ENCODE measurements at places on chromosomes 5 and 9. TPM values are rescaled to one million over a fixed set of nuclear protein-coding genes. Genes with fewer than 3 reads are reported as not detected.
A peak's percentile ranks its signal among the peaks of the same experiment; 100 is the strongest.

DNA sequence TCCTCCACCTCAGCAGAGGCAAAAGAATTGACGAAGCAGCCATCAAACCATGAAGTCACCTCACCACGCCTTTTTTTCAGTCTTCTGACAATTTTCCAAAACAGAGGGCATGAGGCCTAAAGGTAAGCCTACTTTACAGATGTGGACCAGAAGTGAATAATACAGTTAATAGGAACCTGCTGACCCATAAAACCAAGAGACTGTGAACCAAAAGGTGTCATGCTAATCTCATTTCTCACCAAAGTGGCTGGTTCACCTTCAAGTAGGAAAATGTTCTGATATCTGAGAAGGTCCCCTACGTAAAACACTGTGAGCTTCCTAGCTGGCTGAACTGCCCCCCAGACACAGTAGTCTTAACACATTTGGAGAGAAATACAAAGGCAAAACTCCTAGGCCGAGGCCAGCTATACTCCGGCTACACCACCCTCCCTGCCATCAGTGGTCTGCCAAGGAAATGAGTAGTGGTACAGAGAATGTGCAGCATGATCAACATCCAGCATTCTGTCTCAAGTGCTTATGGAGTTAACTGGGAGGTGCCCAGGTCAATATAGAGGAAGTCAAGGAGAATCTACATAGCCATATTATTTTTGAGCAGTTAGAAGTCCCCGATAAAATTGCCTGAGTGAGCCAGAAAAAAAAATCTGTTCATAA, 19.3 kb upstream of the F2RL2 start:
- DNase-seq, result no peak

GRCh38 chr9:8858596-8859161, 1059.1 kb upstream of the DMAC1 start:
- no peak for DNase-seq

GRCh38 chr9:87206064-87206661, 258.9 kb upstream of the GAS1 start:
- DNase-seq, result no peak

NOXA1 gene
- 6.9 TPM for total RNA-seq

- no peak for DNase-seq
Measured at GRCh38 chr9:91816356-91816755, 133.7 kb downstream of the ROR2 start.

- no peak for DNase-seq
Measured at GRCh38 chr9:20990867-20991266, 40.6 kb downstream of the HACD4 start.

GRCh38 chr9:33676746-33677505, 118.4 kb upstream of the PRSS3 start:
- no peak for DNase-seq

- DNase-seq, result no peak
Measured at GRCh38 chr5:66898241-66898995, 298.2 kb downstream of the CD180 start.

PCDHGA9 gene
- total RNA-seq, result 3.2 TPM

GRCh38 chr9:129040113-129040643, 3.8 kb downstream of the MIGA2 start:
- DNase-seq, result no peak

GRCh38 chr5:61177716-61178115, 15.4 kb upstream of the SMIM15 start:
- no peak for DNase-seq

C1QTNF2 gene
- total RNA-seq, result 3.7 TPM

GRCh38 chr5:89292487-89292886, 409.5 kb upstream of the MEF2C start:
- no peak for DNase-seq

DNA sequence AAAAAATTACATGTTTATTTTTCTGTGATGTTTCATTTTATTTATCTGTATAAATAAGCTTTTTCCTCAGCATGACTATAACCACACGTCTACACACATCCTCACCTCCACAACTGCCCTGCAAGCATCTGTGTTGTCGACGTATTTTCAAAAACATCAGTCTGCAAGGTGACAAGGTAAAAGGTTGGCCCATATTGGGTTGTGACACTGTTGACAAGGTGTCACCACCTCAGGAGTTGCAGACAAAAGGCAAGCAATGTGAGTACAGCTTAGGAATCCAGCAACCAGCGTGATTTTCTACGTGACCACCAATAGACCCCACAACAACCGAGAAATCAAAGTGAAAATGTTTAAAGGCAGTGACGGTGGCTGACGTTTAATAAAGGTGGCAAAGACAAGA, 187.6 kb downstream of the PARP8 start:
- DNase-seq, result no peak

ANXA2R gene
- 5.1 TPM for total RNA-seq

DNA sequence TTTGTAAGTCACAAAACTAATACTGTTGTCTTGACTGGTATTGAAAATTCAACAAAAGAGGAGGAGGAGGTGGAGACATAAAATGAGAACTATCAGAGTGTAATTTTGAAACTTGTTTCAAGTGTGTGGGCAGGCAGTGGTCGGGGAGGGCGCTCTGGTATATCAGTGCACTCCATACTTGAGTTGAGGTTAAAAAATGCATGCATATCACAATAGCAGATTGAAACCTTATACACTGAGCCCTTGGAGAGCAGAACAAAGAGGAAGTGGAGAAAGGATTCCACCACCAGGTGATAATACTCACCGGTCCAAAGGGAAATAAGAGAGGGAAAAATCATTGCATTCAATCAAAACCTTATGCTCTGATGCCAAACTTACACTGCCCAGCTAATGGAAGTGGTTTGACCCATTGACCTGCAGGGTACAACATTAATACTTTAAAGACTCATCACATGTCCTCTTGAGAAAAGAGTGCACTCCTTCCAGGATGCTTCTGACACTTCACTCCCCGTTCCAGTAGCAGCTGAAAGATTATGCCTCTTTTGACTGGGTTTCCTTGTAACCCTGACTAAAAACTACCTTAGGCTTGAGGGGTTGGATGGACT, 79.5 kb upstream of the FAM169A start:
- DNase-seq, result no peak

- DNase-seq, result no peak
Measured at GRCh38 chr5:41219658-41220269, 6.4 kb upstream of the C6 start.

DNA sequence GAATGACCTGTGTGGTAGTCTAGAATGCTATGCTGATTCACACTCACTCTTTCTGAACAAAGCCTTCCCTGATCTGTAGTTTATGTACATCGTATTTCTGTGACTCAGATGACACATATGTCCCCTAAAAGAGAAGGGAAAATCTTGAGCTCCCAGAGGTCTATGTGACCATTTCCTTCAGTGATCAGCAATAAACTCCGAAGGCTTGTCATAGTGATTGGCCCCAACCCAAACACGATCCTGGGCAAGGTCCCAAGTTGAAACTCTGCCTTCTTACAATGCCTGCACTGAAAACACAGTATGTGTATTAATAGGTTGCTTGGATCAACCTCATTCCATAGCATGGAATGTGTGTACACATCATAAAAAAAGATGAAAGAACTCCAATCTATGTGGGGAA, 685.8 kb downstream of the MAT2B start:
- DNase-seq, result no peak

GRCh38 chr9:127825319-127826051, 22.8 kb downstream of the FPGS start:
- no peak for DNase-seq

GRCh38 chr9:112323378-112323854, 10.0 kb downstream of the PTBP3 start:
- DNase-seq, result no peak

DNA sequence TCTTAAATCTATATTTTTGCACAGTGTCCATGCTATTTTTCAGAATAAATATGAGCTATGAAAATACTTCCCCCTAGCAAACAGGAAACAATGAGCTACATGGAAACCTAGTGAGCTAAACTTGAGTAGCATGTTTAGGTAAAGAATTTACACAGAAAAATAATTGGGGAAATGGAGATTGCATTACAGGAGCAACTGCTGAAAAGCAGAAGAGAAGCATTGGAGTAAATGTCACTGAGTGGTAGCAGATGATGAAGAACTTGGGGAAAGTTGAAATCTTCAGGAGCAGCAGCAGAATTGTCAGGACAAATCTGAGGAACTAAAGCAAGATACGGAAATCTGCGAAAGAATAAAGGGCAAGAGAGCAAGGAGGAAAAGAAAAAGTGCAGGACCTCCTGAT, 610.3 kb downstream of the TLE1 start:
- no peak for DNase-seq

- DNase-seq, result no peak
Measured at GRCh38 chr5:305050-305449, 16.5 kb upstream of the AHRR start.

GMCL2 gene
- not detected for total RNA-seq

- DNase-seq, result no peak
Measured at GRCh38 chr5:42604171-42604711, 152.4 kb upstream of the CCDC152 start.

DNA sequence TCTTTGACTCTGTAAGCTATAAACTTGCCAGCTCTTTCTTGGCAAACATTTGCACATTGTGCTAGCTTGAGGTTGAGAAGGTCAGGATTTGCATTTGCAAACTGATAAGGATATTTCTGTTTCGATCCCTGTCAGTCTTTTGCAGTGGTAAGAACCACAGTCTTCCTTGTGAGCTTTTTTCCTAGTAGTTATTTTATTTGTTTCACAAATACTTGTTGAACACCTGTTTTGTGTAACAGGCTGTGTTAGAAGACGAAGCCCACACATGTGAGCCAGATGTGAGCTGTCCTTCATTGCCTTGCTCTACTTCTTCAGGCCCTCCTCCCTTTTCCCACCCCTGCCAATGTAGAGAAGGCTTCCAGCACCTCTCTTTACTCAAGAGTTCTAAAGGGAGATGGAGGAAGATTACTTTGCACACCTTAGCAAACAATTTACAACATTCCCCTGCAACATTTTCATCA, 327.0 kb upstream of the KLF4 start:
- DNase-seq, result no peak

FST gene
- 0.21 TPM for total RNA-seq

- no peak for DNase-seq
Measured at GRCh38 chr5:113427871-113428574, 6.8 kb downstream of the TSSK1B start.

GRCh38 chr9:125407432-125407973, 145.9 kb downstream of the GAPVD1 start:
- no peak for DNase-seq

DNA sequence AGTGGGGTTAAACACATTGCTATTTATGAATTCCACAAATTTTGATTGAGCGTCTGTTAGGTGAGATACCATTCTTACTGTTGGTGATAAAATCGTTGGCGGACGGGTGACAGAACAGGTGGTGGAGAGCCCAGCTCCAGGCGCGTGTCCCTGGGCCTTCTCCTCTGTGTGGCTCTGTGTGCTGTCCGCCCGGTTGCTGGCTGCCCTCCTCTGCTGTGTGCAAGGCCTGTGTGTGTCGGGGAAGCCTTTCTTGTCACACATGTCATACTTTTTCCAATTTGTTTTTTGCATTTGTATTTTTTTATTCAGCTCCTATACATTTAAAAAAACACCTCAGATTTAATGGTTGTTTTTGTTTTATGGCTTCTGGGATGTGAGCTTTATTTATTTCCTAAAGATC, 33.9 kb downstream of the TENT4A start:
- DNase-seq, result no peak

DNA sequence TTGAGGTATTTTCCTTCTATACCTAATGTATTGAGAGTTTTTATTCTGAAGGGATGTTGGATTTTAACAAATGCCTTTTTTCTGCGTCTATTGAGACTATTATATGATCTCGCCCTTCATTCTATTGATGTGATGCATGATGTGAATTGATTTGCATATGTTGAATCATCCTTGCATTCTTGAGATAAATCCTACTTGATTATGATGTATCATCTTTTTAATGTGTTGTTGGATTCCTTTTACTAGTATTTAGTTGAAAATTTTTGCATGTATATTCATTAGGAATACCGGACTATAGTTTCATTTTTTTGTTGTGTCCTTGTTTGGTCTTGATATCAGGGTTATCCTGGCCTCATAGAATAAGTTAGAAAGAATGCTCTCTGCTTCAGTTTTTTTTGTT, 169.7 kb downstream of the NPR3 start:
- no peak for DNase-seq

LECT2 gene
- not detected for total RNA-seq

BNC2 gene
- 25.5 TPM for total RNA-seq

GRCh38 chr5:36638056-36638455, 31.6 kb downstream of the SLC1A3 start:
- DNase-seq, result no peak

DNA sequence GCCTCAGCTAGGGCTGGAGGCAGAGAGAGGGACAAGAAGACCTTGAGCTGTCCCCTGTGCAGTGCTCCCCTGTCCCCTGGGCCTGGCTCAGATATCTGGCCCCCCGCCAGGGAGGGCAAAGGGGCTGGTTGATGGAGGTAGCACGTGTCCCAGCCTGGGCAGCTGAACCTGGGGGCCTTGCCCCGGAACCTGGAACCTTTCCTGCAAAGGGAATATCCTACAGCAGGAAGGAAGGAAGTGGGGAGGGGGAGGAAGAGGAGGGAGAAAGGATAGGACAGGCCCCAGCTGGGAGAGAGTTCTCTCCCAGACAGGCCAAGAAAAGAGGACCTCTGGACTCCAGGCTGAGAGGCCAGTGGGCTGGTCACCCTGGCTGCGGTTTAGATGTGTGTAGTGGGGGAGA, 27.6 kb upstream of the PSD2 start:
- DNase-seq, result no peak

CCL28 gene
- not detected for total RNA-seq

ZNF367 gene
- 3.9 TPM for total RNA-seq

DNA sequence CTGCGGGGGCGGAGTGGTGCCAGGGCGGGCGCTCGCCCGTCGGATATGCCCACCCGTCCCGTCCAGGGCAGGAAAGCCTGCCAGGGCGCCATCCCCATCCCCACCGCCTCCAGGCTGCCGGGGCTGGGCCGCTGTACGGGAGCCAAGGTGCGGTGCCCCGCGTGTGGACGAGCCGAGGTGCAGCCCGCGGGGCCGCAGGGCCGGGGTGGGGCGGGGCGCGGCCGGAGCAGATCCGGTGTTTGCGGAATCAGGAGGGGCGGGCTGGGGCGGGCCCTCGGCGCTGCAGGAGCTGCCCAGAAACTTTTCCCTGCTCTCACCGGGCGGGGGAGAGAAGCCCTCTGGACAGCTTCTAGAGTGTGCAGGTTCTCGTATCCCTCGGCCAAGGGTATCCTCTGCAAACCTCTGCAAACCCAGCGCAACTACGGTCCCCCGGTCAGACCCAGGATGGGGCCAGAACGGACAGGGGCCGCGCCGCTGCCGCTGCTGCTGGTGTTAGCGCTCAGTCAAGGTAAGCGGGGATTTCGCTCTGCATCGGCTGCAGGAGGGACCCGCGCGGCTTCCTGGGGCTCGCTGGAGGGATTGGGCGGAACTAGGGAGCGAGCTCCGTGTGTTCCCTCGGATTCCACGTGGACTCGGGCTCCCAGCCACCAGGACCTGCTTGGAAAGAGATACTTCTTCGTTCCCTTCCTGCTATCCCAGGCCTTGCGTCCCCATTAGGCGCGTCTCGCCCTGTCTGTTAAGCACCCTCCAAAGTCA, at the start of gene ITGA2:
ITGA2 (plus strand) TSS at position 328 of the 756 bp plus-strand sequence; CDS start at position 445, 117 bp downstream.
- DNase-seq, result peak; percentile 65

LCN10 gene
- total RNA-seq, result 28.5 TPM

PIP5K1B gene
- 0.85 TPM for total RNA-seq

IL3 gene
- total RNA-seq, result not detected
